ENCODE measurements at places on chromosomes 13 and 19.

DNA sequence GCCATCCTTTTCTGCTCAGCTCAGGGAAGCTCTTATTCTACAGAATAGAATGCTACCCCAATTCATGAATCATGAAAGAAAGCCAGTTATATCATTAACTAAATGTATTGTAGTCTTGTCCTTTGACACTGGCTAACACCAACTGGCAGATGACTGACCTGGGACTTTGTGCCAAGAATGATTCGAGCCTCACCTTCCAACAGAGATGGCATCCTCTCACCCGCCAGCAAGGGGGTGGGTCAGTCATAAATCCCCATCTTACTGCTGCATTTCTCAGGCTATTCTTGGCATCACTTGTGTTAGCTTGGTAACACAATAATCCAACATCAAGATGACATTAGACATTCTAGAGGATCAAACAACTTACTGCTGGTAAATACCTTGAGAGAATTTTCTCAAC, 1239.8 kb upstream of the MIR17HG start:
- DNase-seq = no peak

DNA sequence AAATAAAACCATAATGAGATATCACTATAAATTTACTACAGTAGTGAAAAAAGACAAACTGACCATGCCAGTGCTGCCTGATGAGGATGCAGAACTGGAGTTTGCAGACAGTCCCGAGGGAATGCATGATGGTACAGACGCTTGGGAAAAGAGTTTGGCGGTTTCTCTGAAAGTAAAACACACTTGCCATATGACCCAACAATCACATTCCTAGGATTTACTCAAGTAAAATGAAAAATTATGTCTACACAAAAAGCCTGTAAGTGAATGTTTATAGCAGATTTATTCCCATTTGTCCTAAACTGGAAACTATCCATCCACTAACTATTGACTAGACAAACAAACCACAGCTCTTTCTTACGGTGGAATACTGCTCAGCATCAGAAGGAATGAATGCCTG, 271.0 kb downstream of the DNAJC15 start:
- no peak for DNase-seq

GRCh38 chr19:5128936-5129389, 160.1 kb downstream of the KDM4B start:
- DNase-seq = no peak

DNA sequence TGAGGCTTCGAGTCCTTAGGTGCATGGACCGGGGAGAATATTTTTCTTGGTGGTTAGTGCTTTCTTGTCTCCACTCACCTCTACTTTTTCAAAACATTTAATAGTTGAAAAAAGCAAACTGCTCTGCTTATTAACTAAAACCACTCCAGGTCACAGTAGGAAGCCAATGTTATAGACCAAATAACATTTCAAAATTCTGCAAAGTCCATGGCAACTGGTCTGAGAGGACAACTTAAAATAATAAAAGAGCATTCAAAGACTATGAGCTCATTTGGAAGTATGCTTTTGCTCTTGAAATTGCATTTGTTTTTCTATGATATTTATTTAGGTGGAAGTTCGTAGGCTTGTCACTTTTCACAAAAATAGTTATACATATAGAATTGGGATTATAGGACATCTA, 483.0 kb downstream of the DCT start:
- no peak for DNase-seq

DNA sequence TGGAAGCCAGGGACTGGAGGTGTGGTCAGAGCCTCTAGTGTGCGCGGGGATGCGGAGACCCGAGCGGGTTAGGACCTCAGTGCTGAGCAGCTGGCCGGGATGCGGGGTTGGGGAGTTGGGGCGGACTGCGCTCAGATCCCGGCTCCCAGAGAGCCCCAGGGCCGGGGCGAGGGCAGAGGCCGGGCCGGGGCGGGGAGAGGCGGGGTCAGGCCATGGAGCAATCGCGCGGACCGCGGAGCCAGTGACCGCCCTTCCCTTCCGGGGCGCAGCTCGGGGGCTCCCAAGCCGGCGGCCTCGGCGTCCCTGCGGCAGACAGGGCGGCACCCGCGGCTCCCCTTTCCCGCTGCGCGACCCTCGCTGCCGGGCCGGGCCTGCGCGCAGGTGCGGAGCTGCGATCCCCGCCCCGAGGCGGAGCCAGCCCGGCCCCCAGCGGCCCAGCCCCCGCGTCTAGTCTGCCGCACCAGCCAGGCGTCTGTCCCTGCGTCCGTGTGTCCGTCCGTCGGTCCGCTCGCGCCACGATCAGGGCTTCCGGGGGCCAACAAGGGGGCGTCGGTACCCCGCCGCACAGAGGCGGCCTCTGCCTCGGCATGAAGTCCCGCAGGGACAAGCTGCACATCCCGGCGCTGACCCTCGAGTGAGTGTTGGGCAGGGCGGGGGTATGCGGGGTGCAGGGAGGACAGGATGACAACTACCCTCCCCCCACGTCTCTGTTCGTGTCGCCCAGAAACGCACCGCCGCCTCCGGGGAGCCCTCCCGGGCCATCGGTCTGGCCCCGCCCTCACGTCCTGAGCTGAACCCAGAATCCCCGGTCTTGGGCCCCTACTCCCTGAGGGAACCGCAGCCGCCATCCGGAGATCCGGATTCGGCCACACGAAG, 12.4 kb downstream of the MAST3 start:
- DNase-seq = no peak

GRCh38 chr13:109105899-109106298, 476.5 kb downstream of the MYO16 start:
- no peak for DNase-seq

DNA sequence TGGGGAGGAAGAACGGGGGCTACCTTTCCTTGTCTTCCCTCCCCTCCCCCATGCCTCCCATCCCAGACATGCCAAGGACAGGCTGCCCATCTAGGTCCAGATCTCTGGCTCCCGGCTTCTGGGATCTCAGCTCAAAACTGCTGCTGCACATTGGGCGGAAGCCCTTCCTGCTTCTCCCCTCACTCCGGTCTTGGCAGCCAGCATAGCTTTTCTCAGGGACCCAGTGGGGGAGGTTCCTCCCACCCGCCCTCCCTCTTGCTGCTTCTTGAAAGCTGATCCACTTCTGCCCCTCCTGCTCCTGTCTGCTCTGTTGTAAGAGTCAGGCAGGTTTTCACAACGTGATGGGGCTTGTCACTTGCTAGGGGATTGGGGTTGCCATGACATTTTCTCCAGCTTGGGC, 21.7 kb upstream of the RNF17 start:
- DNase-seq = no peak

DNA sequence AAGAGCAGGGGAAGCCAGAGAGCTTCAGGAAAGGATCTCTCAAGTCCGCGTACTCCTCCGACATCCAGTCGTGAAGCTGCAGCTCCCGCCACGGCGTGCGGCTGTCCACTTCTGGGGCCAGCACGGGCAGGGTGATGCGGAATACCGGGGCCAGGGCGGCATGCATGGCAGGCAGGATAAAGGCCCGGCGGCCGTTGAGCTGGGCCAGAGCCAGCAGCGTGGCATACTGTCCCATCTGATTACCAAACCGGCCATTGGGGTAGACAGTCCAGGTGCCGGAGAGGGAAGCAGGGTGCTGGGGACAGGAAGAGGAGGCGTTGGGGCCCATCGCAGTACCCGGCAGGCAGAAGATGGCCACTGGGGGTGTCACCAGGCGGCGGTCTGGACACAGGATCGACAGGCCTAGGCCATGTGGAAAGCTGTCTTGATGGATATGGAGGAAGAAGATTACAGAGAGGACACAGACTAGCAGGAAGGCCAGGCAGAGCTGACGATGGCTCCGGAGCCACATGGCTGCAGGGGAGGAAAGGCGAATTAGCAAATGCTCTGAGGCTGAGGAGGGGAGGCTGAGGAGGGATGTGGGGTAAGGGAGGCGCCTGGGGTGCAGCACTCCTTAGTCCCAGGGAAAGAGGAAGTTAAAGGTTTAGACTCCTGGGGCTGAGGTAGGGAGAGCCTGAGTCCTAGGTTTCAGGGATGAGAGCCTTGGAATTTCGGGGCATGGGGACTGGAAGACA, 1.5 kb downstream of the FUT1 start:
- DNase-seq = no peak

DNA sequence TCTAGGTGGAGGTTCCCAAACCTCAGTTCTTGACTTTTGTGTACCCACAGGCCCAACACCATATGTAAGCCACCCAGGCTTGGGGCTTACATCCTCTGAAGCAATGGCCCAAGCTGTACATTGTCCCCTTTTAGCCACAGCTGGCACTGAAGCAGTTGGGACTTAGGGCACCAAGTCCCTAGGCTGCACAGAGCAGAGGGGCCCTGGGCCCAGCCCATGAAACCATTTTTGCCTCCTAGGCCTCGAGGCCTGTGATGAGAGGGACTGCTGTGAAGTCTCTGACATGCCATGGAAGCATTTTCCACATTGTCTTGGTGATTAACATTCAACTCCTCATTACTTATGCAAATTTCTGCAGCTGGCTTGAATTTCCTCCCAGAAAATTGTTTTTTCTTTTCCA, 30.2 kb downstream of the ING1 start:
- DNase-seq = no peak

- no peak for DNase-seq
Observed at GRCh38 chr19:8552810-8553209, 24.4 kb downstream of the MYO1F start.

GRCh38 chr13:95677564-95678266, 776 bp downstream of the DNAJC3 start:
- no peak for DNase-seq

DNA sequence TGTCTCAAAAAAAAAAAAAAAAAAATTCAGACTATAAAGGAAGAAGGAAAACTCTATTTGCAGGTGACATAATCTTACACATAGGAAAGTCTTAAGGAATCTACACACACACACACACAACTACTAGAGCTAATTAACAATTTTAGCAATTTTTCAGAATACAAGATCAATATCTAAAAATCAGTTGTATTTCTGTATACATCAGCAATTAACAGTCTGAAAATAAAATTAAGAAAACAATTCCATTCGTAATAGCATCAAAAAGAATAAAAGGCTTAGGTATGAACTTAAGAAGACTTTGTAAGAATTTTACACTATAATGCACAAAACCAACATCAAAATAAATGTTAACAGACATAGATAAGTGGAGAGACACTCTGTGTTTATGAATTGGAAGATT, 15.6 kb upstream of the CALM3 start:
- no peak for DNase-seq

- DNase-seq = no peak
Observed at GRCh38 chr19:42589792-42590191, 4.9 kb downstream of the CEACAM8 start.

DNA sequence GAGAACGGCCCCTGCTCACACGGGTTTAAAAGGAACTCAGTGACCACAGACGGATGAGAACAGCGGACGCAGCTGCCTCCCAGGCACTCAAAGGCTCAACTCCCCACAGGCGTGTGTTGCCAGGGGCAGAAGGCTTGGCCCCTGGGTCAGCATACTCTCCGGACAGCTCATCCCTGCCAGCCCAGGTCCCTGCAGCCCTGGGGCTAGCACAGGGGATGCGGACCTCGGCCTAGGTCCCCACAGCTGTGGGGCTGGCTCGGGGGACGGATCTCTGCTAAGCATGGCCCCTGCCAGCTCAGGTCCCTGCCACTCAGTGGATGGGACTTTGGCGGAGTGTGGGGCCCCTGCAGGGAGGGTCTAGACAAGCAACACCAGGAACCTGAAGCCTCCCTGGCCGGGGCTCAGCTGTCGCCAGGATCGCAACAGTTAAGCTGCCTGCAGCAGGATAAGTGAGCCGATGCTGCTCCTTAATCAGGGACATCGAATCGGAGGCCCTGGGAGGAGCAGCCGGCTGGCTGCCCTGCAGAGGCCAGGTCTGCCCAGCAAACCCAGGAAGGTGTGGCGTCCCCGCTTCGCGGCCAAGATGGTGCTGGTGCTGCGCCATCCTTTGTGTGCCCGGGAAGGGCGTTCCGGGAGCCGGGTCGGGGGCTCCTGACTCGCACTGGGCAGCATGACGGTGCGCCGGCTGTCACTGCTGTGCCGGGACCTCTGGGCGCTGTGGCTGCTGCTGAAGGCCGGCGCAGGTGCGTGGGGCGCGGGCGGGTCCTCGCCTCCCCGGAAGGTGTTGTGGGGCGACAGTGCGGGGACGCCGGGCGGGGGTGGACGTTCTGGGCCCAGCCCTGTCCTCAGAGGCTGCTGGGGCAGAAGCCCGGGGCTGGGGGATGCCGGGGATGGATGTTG, 32.5 kb downstream of the MCF2L start:
- peak; percentile 95 for DNase-seq

GRCh38 chr13:79915114-79915811, 425.7 kb downstream of the SPRY2 start:
- DNase-seq = no peak

DNA sequence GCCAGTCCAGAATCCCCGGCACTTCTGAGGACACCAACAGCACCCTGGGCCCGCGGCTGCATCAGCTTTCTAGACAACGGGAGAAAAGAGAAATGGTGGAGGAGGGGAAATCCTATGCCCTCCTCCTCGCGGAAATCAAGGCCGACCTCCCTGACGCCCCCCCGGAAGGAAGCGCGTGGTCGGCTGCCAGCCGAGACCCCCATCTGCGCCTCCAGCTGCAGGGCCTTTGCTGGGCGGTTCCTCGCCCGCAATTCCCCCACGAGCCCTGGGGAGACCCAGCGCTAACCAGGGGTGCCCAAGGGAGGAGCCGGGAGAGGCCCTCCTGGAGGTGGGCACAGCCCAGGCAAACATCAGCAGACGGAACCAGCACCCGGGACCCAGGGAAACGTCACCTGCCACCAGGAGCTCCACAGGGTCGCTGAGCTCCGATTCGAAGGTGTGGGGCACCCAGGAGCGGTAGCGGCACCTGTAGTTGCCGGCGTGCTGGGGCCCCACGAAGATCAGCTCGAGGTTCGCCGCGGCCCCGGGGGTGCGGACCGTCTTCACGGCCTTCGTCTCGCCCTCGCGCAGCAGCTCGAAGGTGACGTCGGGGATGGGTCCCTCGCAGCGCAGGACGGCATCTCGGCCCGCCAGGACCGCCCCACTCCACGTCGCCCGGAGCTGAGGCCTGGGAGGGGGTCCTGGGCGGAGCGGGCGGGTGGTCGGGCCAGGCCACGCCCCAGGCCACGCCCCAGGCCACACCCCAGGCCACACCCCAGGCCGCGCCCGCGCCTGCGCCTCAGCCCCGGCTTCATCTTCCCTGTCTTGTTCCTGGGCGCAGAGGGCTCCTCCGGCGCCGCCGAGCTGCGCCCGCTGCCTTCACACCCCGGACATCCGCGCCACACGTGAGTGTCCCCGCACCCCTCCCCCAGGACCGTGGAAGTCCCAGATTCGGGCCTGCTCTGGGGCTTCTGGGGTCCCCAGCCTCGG, 6.0 kb downstream of the A1BG start:
- peak; percentile 63 for DNase-seq

DNA sequence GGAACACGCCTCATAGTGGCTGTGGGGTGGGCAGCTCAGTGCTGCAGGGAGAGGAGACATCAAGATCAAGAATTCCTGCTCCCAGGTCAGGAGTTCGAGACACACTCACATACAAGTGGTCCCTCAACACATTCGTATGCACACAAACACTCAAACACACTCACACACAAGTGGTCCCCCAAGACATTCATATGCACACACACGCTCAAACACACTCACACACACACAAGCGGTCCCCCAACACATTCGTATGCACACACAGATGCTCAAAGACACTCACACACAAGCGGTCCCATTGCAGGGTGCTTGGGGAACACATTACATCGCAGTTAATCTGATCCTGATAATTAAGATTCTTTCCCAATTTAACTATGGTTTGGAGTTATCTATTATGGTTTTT, 28.2 kb downstream of the FCGBP start:
- DNase-seq = no peak

GRCh38 chr13:32905864-32906180, 110.4 kb upstream of the KL start:
- DNase-seq = no peak
